Effector memory CD8-positive, alpha-beta T cell (primary cell): ENCODE measurements at places on chromosomes 5 and 9.

DNA sequence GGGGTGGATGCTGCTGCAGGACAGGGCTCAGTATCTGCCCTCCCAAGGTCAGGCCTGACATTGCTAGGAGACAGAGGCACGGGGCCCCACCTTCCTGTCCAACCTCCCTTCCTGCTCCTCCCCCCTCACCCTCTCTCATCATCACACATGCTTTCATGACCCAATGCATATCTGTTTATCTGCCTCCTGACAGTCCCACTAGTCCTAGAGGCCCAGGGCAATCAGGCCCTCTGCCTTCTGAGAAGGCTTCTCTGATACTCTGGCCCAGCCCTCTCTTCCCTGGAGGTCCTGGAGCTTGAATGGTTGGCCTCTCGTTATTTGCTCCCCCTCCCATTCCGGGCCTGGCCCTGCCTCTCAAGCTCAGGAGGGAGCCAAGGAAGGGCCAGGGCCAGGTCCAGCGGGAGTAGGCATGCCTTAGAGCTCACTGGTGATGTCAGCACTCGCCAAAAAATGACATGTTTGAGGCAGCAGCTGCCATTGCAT lies 90.6 kb upstream of the SAP30L start:
- DNase-seq: no peak

- no peak for DNase-seq
Measured at GRCh38 chr5:31916327-31916726, 257.8 kb downstream of the GOLPH3 start.

DNA sequence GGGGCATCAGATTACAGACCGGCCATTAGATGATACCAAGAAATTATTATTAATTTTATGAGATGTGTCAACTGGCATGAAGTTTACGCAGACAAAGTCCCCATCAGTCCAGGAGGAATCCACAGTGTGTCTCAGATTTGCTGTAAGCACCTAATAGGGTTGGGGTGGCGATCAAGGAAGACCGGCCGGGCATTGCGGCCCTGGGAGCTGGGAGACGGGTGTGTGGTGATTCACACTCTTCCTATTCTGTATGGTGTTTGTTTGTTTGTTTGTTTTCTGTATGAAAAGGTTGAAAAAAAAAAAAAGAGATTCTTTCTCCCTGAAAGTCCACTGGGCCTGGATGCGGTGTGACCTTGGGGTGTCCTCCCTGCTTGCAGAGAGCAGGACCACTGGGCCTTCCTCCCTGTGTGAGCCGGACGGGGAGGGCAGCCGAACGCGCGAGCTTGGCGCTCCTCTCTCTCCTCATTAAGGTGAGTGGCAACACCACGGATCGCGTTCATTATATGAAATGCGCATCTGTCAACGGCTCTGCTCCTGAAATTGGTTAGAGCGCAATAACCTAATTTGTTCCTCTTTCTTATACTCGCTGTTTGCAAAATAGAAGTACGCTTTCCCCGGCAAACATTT lies 15.1 kb downstream of the RASGEF1C start:
- no peak for DNase-seq

DNA sequence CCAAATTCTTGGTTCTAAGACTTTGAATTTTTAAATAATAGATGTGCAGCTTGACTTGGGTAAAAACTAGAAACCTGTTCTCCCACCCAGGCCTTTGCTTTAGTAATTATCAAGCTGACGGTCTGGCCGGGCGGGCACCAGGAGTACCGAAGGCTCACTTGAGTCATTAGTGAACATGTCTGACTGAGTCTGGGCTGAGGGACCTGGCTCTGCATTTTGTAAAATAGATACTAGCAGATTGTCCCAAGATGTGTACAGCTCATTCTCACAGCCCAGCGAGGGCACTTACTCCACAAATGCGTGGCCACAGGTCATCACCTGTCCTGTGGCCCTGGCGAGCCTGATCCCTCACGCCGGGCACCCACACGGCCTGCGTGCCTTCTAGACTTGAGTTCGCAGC lies 216.2 kb downstream of the FANCC start:
- DNase-seq: no peak

- DNase-seq: peak; percentile 6
Measured at GRCh38 chr9:69028754-69029153, 6.8 kb upstream of the FXN start.

DNA sequence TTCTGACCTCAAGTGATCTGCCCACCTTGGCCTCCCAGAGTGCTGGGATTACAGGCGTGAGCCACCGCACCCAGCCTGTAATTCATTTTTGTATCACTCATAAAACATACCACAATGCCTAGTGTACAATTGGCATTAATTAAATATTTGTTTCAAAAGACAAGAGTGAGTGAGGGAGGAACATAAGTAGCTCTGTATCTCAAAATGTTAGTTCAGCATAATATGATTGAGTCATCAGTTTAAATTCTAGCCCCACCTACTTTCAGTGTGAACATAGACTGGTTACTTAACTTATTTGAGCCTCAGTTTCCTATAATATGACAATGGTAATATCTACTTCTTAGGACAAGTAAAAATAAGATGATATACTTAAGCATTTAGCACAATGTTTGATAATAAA lies 26.9 kb downstream of the INVS start:
- no peak for DNase-seq

GRCh38 chr5:143402553-143403333 lies 743 bp downstream of the NR3C1 start:
- peak; percentile 43 for DNase-seq

- DNase-seq: no peak
Measured at GRCh38 chr5:7852542-7852941, 1.6 kb upstream of the CFAP90 start.

DNA sequence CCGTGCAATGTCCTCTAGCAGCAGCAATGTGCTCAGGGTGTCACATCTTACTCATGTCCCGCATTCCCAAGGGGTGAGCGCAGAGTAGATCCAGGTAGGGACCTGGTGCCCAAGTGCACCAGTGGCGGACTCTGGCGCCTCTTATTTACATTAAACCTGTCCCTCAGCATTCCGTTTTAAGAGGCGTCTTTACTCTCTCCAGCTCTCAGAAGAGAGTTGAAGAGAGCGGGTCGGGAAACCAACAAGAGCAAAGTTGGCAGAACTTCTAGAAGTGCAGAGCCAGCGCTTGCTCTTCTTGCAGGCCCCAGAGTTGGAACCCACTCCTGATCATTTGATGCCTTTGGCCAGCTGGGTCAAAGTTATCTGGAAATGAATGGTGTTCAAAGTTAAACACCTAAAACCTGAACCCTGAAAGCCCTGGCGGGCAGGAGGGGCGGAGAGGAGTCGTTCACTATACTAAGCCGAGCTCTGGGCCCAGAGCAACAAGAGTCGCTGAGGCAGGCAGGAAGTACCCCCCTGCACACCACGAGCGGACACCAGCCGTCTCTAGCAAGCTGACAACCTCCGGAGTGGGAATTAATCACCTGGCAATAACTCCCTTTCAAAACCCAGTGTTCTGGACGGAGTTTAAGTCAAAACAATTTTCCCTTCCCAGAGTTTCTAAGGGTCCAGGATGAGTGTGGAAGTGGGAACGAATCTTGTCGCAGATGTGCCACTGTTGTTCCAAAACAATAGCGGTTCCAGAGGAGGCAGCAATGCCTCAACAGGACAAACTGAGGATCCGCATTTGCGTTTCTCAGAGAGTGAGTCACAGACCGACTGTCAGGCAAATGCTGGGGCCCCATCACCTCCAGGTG lies 122.8 kb downstream of the TMEM161B start:
- no peak for DNase-seq

DNA sequence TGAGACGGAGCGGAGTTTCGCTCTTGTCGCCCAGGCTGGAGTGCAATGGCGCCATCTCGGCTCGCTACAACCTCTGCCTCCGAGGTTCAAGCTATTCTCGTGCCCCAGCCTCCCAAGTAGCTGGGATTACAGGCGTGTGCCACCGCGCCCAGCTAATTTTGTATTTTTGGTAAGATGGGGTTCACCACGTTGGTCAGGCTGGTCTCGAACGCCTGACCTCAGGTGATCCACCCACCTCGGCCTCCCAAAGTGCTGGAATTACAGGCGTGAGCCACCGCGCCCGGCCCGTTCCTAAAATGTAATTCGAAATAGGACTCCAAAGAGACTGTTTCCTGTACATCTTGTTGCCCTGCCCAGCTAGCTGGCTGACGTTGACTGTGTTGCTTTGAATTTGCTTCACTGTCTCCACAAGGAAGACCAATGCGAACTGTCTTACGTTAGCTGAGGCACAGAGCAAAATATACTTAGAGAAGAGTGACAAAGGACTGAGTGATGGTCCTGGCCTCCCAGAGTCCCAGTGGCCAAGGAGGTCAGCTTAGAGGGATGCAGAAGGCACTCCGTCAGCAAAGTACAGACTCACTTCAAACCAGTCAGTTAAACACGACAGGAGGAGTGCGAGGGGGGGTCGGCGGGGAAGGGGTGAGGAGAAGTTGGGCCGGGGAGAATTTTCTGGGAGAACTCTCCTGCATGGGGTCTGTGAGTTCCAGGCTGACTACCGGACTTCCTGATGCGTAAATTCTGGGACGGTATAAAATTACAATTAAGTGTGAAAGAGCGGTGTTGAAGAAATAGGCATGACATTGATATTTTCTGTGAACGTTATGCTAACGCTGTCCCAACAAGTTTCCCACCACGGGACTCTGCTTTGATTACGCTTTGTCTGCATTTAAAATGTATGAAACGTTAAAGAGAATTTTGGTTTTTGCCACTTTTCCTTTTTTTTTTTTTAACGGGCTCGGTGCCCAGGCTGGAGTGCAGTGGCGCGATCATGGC lies 6.8 kb upstream of the TRIM41 start:
- DNase-seq: no peak

- no peak for DNase-seq
Measured at GRCh38 chr9:127177665-127178265, 55.3 kb upstream of the ANGPTL2 start.

- no peak for DNase-seq
Measured at GRCh38 chr9:94157050-94157801, 73.0 kb downstream of the PTPDC1 start.

DNA sequence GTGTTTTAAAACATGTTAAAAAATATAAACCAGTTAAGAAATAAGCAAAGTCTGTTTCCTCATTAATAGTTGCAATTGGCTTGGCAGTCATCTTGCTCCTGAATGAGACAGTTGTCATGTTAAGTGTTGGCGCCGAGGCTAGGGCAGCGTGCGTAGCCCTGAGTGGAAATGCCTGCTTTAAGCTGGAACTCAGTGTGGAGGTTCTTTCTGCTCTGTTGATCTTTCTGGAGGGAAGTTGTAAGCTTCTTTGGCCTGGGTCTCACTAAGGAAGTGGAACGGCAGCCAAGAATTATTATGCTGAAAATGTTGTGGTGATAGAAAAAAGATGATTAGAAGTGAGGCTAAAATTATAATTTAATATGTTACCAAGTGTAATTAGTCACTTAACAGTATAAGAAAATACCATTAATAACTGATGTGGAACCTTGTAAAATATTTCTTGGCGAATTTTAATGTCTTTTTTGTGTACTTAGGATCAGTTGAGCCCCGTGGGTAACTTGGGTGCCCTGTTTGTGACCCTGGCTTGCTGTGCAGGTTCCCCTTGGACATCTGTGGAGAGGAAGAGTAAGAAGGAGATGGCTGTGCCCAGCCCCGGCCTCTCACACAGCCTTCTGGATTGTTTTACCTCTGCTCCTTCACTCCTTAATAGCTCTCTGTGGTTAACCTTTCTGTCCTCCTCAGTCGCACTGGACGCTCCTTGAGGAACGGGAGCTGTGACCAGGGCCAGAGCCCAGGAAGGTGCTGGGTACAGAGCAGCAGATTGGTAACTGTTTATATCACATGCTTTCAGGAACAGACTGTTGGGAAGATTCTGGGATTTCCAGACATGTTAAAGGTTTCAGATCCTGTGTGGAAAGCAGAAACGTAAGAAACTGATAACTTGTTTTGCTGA lies 31.0 kb downstream of the PCBD2 start:
- no peak for DNase-seq

GRCh38 chr5:1387059-1387755 lies 42.3 kb upstream of the CLPTM1L start:
- no peak for DNase-seq

GRCh38 chr5:137888863-137889759 lies at the start of gene PKD2L2:
Gene PKD2L2, plus strand, starts transcription at chr5:137889457. Its CDS starts 35 bp downstream, at chr5:137889492.
- DNase-seq: peak; percentile 63

GRCh38 chr5:175444060-175444904 lies at the start of gene DRD1:
Gene DRD1, minus strand, starts transcription at chr5:175444182. Its CDS starts 1,083 bp downstream, at chr5:175443099.
- DNase-seq: peak; percentile 10

DNA sequence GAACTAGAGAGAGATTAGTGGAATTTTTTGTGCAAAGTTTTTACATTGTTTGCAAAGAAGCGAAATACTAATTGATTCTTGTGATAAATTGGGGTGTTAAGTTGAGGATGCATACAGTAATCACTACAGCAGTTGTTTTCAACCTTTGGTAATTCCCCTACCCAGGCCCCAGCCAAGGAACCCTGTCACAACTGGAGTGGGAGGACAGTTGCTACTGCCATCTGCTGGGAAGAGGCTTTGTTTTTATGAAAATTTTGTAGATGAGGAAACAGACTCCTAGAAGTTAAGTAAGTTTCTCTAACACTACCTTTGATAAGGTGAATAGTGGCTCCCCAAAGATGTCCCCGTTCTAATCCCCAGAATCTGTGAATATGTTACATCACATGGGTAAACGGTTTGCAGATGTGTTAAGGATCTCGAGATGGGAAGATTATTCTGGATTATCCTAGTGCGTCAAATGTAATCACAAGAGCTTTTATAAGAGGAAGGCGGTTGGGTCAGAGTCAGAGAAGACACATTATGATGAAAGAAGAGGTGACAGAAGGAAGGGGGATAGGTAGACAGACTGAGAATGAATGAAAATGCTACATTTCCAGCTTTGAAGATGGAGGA lies 34.0 kb upstream of the PPP1R2B start:
- DNase-seq: no peak

DNA sequence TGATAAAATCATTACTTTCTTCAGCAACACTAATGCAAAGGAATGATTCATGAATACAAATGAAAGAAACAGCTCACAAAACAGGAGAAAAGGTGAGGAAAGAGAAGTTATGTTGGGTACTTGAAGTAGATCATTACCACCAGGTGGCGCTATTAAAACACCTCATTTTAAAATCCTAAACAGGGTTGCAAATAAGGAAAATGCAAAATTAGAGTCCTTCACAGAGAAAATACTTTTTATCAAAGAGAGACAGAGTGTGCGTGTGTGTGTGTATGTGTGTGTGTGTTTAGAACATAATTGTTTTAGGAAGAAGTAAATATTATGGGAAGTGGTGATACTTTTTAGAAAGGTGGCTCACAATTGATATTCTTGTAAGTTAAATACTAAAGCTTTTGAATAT lies 49.5 kb upstream of the CD180 start:
- peak; percentile 36 for DNase-seq

DNA sequence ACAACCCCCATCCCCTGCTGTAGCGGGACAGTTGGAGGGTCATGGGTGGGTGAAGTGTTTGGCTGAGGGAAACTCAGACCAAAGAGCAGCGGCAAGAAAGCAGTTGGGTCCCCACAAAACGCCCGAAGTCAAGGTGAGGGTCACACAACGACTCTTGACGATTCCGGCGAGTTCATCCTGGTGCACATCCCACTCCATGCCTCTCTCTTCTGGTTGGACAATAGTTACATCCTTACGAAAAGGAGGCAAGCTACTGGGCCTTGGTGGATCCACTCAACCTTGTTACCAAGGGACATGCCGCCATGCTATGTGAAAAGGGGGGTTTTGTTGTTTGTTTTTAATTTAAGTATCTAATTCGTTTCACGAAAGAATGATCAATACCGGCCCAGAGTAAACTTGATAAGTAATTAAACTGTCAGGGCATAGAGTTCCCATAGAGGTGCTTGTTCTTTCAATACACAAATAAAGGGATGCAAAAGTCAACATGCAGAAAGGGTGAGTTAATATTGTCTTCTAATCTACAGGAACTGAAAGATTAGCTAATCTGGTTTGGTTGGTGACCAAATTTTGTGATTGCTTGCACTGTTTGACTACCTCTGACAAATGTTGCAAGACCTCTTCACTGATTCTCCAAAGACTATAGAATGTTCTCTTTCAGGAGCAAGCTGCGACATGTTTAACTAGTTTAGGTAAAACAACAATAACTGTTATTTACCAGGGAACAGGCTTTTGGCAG lies 732 bp upstream of the SMIM15 start:
- no peak for DNase-seq
